ENCODE measurements at places on chromosomes 16 and 17.

GRCh38 chr17:77034677-77035424 is 105.9 kb upstream of the SEC14L1 start:
- DNase-seq: no peak

DNA sequence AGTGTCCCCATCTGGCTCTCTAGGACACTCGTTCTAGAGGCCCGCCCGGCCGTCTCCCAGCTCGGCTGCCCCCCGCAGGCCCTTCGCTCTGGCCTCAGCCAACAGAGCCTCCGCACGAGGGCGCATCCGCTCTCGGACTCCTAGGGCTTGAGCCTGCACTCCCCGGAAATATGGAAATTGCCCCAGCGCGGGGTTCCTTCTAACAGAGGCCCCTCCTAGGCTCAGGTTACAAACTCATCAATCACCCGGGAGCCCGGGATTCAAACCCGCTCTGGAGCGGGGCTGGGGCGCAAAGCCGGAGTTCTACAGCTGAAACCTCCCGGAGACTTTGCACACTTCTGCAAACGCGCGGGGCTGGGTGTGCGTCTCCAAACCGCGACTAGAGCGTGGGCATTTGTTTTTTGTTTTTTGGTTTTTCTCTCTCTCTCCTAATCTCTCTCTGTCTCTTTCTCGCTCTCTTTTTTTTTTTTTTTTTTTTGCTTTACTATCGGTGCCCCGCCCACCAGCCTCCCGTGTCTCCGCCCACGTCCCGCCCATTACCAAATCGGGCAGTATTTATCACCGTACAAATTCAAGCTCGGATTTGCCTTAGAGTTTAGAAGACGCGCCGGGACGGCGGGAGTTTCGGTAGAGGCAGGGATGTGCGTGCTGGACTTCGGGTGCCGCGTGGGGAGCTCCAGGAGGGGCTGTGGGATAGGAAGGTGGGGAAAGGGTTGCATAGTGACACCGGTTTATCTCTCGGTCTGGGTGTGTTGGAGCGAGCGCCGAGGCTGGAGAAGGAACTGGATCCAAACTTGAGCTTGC is 2.4 kb upstream of the FOXL1 start:
- no peak for DNase-seq

- DNase-seq: no peak
These were observed 11.1 kb upstream of the ATP2C2 start for GRCh38 chr16:84357191-84357651.

DNA sequence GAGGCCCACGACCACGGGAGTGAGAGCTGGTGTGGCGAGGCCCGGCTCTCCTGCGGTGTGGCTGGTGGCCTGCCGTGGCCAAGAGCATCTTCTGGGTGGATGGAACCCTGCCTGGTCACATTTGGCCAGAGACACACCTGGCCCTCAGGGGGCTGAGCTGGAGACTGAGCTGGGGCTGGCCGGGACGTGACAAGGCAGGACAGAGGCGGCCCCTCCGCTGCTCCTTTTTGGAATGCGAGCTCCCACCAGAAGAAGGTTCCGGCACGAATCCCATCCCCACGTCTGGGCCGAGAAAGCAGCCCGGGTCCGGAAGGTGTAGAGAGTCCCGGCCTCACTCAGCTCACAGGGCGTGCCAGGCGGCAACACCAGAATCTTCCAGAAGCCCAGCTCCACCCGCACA is 26.0 kb upstream of the CHMP6 start:
- DNase-seq: no peak

DNA sequence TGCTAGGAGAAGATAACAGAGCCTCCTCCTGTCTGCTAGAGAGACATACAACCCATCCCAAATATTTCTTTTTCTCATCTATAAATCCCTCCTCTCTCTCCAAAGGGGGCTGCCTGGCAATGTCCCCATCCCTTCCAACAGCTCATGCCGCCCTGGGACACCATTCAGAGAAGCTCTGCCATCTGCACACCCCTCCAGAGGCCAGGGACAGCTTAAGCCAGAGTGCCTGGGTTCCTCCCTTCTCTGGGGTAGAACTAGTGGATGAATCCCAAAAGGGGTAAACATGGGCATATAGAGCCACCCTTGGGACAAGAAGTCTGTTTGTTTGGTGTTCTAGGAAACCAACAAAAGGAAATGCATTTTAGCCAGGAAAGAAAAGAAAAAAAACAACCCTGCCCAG is 2.6 kb upstream of the LPO start:
- DNase-seq: no peak

- DNase-seq: no peak
These were observed 51.2 kb downstream of the COTL1 start for GRCh38 chr16:84566545-84567257.

GRCh38 chr16:50459496-50460080 is 88.6 kb upstream of the NKD1 start:
- DNase-seq: no peak

- DNase-seq: no peak
These were observed 4.1 kb downstream of the SLC16A5 start for GRCh38 chr17:75091855-75092327.

GRCh38 chr17:11986942-11987329 is 10.3 kb downstream of the ZNF18 start:
- DNase-seq: no peak

All from stimulated activated CD8-positive, alpha-beta memory T cell treated with anti-CD3 and anti-CD28 coated beads, Interleukin-4, amount 100 ng/mL, for 24 hours (primary cell).